Stimulated activated effector memory CD8-positive, alpha-beta T cell treated with anti-CD3 and anti-CD28 coated beads, Interleukin-12 subunit alpha, Interleukin-12 subunit beta, amount 100 ng/mL, for 72 hours (primary cell): ENCODE measurements at places on chromosomes 12 and 14.

GRCh38 chr12:71645268-71645667, 18.4 kb downstream of the ZFC3H1 start:
- DNase-seq = no peak

DNA sequence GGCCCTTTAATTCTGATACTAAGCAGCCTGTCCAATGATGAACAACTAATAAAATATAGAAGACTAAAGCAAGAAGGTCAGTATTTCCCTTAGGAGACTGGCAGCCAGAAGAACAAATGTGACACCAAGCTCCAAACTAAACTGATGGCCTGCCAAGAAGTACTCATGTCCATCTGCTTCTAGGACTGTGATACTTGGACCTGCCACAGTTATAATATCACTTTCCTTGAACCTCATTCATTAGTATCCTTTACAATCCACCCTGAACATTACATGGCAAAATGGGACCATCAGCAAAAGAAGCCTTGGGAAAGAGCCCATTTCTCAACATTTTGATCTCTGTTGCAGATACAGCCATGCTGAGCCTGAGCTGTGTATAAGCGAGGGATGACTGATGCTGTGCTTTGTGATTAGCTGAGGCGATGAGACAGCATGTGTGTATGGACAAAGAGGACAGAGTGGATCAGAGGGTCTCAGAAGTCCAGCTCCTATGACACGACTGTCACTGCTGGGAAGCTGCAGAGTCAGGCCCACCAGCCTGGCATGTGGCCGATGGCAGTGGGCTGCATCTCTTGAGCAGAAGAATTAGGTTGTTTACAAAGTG, 73.9 kb downstream of the TGFB3 start:
- no peak for DNase-seq

DNA sequence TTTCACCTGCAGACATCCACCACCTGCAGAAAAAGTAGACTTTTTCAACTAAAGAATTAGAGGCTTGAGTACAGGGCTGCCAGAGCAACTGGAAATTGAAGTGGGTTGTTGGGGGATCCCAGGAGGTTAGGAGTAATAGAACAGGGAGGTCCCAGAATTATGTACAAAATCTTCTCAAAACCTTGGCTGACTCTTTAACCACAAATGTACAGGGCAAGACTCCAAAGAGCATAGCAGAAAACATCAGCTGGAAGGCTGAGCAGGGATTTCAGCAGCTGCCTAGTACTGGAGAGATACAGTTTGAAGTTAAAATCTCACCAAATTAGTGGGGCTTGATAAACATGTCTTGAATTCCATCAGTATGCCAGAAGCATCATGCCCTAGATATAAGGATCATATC, 191.6 kb downstream of the CRADD start:
- no peak for DNase-seq

DNA sequence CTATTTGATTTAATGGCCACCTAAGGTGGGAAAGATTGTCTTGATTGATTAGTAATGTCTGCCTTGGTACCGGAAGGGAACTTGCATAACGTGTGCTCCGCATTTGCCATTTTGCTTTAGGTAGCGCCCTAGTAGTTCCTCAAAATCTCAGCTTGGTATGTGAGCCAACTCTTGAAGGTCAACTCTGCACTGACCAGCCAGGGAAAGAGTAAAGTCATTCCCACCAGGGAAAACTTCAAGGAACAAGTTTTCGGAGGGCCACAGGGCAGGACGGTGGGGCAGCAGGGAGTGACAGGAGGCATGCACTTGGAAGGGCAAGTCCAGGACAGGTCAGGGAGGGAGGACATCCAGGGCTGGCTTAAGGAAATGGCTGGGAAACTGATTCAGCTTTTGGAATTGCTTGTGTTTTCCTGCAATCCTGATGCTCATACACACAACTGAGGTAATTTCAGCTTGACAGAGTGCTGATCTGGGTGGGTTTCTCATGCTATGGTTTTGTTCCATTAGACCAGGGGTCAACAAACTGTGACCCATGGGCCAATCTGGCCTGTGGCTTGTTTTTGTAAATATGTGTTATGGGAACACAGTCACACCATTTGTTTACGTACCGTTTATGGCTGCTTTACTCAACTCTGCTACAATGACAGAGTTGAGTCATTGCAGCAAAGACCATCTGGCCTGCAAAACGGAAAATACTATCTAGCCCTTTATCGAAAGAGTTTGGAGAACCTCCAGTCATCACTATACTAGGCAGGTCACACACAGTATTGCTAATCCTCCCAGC, 184.5 kb downstream of the RBM19 start:
- no peak for DNase-seq

DNA sequence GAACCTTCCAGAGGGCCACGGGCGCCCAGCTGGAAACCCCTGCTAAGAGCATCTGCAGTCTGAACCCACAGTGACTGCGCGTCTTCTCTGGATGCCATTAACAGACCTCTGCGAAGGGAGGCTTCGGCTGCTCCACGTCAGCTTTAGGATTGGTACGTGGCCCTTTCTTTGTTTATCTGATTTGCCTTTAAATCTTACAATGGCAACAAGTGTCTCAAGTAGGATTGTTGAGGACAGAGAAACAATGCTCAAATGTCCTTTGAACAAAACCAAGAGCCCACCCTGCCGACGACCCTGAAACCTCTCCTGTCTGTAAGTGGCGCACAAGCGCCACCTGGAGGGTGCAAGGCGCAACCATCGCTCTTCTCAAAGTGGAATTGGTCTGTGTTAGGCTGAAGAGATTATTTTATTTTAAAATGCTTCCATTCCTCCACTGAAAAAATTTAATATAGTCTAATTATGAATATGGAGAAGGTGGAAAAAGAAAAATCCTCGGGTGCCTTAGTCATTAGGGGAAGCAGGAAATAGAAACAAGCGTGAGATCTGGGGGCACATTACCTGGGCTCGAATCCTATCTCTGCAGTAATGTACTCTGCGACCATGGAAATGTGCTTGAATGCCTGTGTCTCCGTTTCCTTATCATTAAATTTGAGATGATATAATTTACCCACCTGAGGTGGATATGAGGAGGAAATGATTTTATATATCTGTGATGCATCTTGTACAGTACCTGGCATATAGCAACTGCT, 82.6 kb upstream of the PTPRB start:
- DNase-seq = peak; percentile 52

GRCh38 chr14:102280376-102280962, 24.5 kb downstream of the MOK start:
- DNase-seq = no peak

- DNase-seq = no peak
These were observed 32.9 kb downstream of the ARID2 start for GRCh38 chr12:45762185-45763110.

DNA sequence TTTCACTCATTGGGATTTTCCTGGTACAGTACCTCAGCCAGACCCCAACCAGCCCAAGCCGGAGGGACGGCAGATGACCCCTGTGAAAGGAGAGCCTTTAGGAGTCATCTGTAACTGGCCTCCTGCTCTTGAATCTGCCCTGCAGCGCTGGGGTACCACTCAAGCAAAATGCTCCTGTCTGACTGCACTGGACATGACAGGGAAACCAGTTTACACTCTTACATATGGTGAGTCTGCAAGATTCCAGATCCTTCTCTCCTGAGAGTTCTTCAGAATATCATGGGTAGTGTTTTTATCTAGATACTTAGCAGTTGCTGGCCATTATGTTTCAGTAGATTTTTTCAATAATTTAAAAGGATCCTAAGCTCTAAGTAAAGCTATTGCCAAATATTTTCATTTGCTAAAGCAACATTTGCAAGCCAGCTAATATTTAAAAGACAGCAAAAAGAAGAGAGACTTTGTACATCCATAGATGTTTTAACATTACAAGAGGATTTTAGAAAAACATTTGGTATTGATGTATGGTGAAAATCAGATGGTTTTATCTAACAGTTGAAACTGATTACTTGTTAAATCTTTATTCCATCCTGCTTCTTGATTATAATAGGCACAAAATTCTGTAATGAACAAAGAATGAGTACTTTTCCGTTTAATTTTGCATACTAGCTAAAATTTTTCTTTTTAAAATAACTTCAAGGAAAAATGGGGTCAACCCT, 85.1 kb upstream of the ATF1 start:
- no peak for DNase-seq

- no peak for DNase-seq
These were observed 33.9 kb downstream of the BHLHE41 start for GRCh38 chr12:26090836-26091510.

- peak; percentile 69 for DNase-seq
These were observed 17.0 kb downstream of the ZDHHC22 start for GRCh38 chr14:77124345-77125280.

GRCh38 chr12:75998292-75999063, 33.1 kb downstream of the PHLDA1 start:
- DNase-seq = no peak

DNA sequence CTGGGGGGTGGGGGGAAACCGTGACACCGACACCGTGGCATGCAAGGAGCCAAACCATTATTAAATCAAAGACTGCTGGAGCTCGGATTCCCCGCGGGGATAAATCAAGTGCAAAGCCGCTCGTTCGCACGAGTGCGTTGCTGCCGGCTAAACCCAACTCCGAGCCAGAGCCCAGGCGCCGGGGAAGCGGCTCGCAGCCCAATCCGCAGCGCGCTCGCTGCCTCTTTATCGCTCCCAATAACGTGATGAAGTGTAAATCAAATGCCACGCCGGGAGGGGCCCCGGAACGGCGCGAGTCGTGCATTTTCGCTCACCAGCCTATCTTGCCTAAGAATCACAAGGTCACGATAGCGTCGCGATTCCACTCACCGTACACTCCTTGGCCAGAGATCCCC, 1.3 kb downstream of the MDGA2 start:
- no peak for DNase-seq

GRCh38 chr12:116091579-116091978, 185.9 kb downstream of the MED13L start:
- DNase-seq = no peak

DNA sequence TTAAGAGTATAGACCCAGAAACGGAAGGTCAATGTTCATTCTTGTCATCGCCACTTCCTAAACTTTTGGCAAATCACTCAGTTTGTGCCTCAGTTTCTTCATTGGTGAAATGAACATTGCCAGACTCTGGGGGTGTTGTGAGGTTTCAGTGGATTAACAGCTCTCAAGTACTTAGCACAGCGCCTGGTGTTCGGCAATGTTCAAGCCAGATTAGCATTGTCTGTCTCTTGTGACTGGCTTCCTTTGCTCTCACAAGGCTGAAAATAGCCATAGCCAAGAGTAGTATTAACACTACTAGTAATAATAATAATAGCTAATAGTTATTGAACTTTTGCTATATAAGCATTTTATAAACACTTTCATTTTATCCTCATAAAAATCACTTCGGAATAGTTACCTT, 71.9 kb downstream of the C12orf75 start:
- no peak for DNase-seq

DNA sequence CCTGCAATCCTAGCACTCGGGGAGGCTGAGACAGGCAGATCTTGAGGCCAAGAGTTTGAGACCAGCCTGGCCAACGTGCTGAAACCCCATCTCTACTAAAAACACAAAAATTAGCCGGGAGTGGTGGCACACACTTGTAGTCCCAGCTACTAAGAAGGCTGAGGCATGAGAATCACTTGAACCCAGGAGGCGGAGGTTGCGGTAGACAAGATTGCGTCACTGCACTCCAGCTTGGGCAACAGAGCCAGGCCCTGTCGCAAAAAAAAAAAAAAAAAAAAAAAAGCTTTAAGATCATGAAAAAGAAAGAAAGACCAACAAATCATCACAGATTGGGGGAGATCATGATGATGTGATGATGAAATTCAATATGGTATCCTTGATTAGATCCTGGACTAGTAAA, 30.6 kb downstream of the WDR89 start:
- DNase-seq = no peak

DNA sequence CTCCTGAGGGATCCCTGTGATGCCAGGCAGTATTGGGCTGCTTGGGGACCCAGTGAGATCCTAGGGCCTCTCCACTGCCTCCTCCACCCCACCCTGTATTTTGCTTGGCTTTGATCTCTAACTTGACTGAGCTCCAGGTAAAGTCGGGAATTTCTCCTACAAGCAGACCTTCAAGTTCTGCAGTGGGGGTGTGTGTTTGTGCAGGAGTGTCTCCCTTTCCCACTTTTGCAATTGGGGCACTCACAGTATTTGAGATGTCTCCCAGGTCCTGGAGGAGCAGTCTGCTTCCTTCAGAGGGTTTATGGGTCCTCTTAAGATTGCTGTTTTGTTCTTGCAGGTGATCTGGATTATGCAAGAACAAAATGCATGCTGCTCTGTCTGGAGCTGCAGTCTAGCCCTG, 68.9 kb downstream of the ALG10B start:
- no peak for DNase-seq

- DNase-seq = no peak
These were observed 5.0 kb downstream of the DAD1 start for GRCh38 chr14:22583994-22584393.
